ENCODE measurements at places on chromosomes 1 and 21. TPM values are rescaled to one million over a fixed set of nuclear protein-coding genes. Genes with fewer than 3 reads are reported as not detected.

Gene GPA33
- total RNA-seq, result 5.2 TPM

Gene KCNJ9
- not detected for total RNA-seq

DNA sequence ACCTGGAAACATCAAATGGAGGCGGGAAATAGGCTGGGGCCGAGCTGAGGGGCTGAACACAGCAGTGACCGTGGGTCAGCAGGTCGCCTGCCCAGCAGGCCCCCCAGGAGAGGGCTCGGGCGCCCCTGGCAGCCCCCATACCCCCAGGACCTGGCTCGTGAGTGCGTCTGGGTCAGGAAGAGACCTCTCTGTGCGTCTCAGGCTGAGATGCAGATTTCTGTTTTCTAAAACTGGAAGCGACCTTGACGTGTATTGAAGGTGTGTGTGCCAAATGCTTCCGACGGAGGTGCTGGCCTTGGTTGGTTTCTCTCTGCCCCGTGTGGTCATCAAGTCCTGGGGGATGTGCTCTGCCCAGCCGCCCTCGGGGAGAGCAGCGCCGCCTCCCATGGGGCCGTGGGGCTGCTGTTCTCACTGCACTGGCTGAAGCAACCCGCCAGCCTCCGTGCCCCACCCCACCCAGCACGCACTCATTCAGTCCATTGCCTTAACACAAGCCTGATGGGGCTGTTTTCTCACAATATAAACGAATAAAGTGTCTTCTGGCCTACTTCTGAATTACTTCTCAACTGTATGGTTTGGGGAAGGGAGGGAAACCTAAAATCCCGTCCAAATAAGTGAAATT, 7.4 kb downstream of the PEX10 start:
- peaks cover 5% of the 10 kb centered on the region for H3K36me3 ChIP-seq
- no peaks in the 10 kb centered on the region for H3K4me1 ChIP-seq
- H3K27me3 ChIP-seq, result no peaks in the 10 kb centered on the region
- H3K27ac ChIP-seq, result no peak overlapping the region

GRCh38 chr1:183163316-183163715, 22.7 kb upstream of the LAMC2 start:
- H3K36me3 ChIP-seq, result no peaks in the 10 kb centered on the region
- H3K4me1 ChIP-seq, result no peaks in the 10 kb centered on the region
- H3K4me3 ChIP-seq, result no peak overlapping the region
- no peaks in the 10 kb centered on the region for H3K27me3 ChIP-seq
- H3K27ac ChIP-seq, result no peak overlapping the region

Data from activated T-cell treated with anti-CD3 and anti-CD28 coated beads, Interleukin-2, amount 50 U/mL, for 72 hours (primary cell).